ENCODE measurements at places on chromosomes 3 and 15. TPM values are rescaled to one million over a fixed set of nuclear protein-coding genes. Genes with fewer than 3 reads are reported as not detected.

GOLGA6B gene
- not detected for total RNA-seq

ENTPD3 gene
- 0.28 TPM for total RNA-seq

PSMA4 gene
- 261 TPM for total RNA-seq

CAPN3 gene
- total RNA-seq: 7.5 TPM

- peaks cover 46% of the 10 kb centered on the region for H3K4me1 ChIP-seq
- peak; percentile 40 for DNase-seq
- no peaks in the 10 kb centered on the region for H3K27me3 ChIP-seq
- H3K36me3 ChIP-seq: peaks cover 5% of the 10 kb centered on the region
- H3K4me3 ChIP-seq: no peak overlapping the region
These were observed 23.0 kb downstream of the IGF1R start for GRCh38 chr15:98671060-98672008.

DNA sequence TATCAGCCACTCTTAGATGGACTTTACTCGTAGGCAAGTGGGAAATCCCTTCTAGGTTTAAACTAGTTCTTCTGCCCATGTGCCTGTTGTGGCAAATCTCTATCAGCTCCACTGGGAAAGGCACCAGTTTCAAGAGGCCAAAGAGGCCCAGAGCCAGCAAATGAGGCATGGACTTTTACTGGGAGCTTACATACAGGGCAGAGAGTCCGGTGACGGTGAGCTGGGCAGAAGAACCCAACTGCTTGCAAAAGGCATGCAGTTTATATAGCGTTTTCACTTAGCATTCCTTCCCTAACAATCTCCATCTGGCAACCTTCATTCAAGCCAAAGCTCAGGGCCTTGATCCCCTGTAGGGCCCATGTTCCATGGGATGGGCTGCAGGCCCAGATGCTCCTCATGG lies 93.0 kb upstream of the C3orf80 start:
- no peaks in the 10 kb centered on the region for H3K36me3 ChIP-seq
- no peak for DNase-seq
- peaks cover 34% of the 10 kb centered on the region for H3K4me1 ChIP-seq
- H3K4me3 ChIP-seq: no peak overlapping the region

GRCh38 chr15:62994975-62995681 lies 47.4 kb upstream of the TPM1 start:
- no peaks in the 10 kb centered on the region for H3K27me3 ChIP-seq
- no peak overlapping the region for H3K4me3 ChIP-seq
- no peak overlapping the region for H3K27ac ChIP-seq

GRCh38 chr3:157127268-157127667 lies 32.7 kb downstream of the CCNL1 start:
- peaks cover 67% of the 10 kb centered on the region for H3K4me1 ChIP-seq
- H3K4me3 ChIP-seq: no peak overlapping the region
- DNase-seq: no peak
- no peaks in the 10 kb centered on the region for H3K36me3 ChIP-seq
- peak overlapping the region; percentile 96 for H3K27ac ChIP-seq

DNA sequence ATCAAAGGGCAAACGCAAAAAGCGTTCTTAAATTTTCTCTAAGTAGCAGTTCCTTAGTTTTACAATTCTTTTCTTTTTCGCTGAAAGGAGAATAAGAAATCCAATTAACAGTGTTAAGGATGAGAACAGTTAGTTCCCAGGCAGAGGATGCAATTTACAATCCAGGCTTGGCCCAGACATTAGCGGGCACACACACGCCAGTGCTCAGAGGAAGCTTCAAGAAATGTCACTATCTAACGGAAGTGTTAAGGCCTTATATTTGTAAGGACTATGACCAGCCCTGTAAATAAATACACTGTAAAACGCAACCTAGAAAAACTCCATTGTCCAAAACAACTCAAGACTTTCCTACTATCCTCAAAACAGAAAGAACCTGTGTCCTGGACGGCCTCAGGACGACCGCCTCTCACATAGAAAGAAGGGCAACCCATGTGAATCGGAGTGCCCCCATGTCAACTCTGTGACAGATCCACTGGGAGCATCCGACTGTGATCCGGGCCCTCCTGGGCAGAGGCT lies 1.3 kb downstream of the ACAP2 start:
- H3K36me3 ChIP-seq: no peaks in the 10 kb centered on the region
- H3K27me3 ChIP-seq: no peaks in the 10 kb centered on the region
- peaks cover 19% of the 10 kb centered on the region for H3K4me1 ChIP-seq
- peak overlapping the region; percentile 96 for H3K4me3 ChIP-seq
- peak overlapping the region; percentile 94 for H3K27ac ChIP-seq

DNA sequence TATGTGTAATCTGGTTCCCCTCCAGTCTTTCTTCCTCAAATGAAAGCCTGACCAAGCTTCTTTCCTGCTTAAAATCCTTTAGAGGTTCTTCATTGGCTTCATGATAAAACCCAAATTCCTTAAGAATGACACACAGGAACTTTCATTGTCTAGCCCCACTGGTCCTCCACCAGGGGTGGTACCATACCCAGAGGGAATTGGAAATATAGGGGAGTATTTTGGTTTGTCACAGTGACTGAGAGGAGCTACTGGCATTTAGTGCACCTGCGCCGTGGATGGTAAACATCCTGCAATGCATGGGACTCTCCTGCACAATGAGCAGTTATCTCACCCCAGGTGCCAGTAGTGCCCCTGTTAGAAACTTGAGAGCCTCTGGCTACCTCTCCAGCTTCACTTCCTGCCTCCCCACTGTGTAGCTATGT lies 10.8 kb downstream of the ZWILCH start:
- no peak overlapping the region for H3K4me3 ChIP-seq
- peaks cover 43% of the 10 kb centered on the region for H3K36me3 ChIP-seq
- no peak for DNase-seq
- H3K27me3 ChIP-seq: no peaks in the 10 kb centered on the region
- no peak overlapping the region for H3K27ac ChIP-seq
- no peaks in the 10 kb centered on the region for H3K4me1 ChIP-seq
